Activated CD4-positive, alpha-beta T cell treated with anti-CD3 and anti-CD28 coated beads for 1 hour (primary cell): ENCODE measurements at places on chromosomes 1 and 21.

DNA sequence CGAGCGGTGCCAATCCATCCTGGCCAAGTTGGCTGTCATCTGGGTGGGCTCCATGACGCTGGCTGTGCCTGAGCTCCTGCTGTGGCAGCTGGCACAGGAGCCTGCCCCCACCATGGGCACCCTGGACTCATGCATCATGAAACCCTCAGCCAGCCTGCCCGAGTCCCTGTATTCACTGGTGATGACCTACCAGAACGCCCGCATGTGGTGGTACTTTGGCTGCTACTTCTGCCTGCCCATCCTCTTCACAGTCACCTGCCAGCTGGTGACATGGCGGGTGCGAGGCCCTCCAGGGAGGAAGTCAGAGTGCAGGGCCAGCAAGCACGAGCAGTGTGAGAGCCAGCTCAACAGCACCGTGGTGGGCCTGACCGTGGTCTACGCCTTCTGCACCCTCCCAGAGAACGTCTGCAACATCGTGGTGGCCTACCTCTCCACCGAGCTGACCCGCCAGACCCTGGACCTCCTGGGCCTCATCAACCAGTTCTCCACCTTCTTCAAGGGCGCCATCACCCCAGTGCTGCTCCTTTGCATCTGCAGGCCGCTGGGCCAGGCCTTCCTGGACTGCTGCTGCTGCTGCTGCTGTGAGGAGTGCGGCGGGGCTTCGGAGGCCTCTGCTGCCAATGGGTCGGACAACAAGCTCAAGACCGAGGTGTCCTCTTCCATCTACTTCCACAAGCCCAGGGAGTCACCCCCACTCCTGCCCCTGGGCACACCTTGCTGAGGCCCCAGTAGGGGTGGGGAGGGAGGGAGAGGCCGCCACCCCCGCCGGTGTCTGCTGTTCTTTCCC is 5.3 kb downstream of the GPR37L1 start:
- DNase-seq = no peak

DNA sequence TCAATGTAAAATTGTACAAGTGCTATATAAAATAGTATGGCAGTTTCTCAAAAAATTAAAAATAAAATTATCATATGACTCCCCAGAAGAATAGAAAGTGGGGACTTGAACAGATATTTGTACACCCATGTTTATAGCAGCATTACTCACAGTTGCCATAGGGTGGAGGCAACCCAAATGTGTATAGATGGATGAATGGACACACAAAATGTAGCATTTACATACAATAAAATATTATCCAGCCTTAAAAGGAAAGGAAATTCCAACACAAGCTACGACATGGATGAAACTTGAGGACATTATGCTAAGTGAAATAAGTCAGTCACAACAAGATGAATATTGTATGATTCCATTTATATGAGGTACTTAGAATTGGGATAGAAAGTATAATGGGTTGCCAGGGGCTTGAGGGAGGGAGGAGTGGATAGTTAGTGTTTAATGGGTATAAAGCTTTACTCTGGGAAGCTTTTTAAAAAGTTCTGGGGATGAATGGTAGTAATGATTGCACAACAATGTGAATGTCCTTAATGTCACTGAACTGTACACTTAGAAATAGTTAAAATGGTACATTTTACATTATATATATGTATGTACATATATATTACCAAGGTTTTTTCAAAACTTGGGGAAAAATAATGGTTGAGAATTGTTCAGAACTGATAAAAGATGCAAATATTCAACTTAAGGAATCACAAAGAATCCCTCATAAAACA is 53.0 kb upstream of the ADORA3 start:
- no peak for DNase-seq

- DNase-seq = no peak
Observed at GRCh38 chr1:18384471-18384870, 96.3 kb upstream of the KLHDC7A start.

GRCh38 chr1:57638239-57638638 is 214.4 kb upstream of the DAB1 start:
- DNase-seq = no peak

GRCh38 chr21:38325731-38326420 is 69.1 kb downstream of the KCNJ15 start:
- DNase-seq = no peak

DNA sequence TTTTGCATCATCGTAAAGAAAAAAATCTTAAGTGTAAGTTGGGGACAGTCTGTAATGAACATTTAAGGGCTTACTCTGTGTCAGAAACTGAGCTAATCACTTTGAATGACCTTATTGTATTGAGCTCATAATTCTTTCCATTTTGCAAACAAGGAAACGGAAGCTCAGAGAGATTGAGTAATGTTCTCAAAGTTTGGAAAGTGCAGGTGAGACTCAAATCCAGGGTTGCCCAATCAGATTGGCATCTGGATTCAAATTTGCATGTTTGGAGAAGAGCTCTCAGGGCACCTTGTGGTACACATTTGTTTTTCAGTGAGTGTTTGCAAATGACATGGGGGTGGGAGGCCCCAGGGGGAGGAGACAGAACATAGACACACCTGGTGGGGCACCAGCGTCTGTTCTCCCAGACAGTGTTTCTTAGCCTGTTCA is 8.0 kb downstream of the ALPL start:
- no peak for DNase-seq

DNA sequence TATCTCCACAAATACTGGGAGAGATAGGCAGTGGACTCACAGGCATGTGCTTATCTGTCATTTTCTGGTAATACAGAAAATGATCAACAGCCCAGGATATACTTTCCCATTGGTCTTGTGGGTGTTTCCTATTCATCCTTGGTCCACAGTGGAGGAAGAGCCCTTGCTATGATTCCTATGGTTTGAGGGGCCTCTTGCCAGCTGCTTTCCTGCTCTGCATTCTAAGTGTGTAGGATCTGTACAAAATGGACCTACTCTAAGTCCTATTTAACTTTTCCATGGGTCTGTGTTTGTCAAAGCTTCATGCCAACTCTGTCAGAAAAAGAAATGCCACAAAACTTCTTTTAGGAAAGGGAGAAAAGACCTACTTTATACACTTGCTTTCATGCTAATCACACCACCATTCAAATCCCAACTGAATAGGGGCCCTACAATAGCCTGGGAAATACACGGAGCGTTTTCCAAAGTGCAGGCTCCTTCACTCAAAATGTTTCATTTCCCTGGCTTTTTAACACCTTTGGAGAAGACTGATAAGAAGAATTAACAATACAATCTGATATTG is 16.4 kb downstream of the PLPP3 start:
- no peak for DNase-seq

GRCh38 chr1:247331172-247331524 is 519 bp downstream of the ZNF496 start:
- peak; percentile 53 for DNase-seq

DNA sequence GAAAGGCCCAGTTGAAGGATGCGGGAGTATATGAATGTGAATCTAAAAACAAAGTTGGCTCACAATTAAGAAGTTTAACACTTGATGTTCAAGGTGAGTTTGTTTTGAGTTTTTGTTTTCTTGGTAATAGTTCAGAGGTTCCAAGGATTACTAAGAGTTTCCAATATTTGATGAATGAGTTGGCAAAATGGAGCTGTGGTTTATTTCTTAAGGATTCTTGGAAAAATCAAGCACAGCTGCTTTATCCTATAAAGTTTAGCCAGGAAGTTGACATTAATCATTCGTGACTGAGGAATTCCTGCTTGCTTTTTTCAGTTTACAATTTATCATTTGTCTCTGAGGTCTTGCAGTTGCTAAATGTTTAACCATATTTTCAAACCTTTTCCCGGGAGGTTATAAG is 15.1 kb downstream of the VCAM1 start:
- no peak for DNase-seq

DNA sequence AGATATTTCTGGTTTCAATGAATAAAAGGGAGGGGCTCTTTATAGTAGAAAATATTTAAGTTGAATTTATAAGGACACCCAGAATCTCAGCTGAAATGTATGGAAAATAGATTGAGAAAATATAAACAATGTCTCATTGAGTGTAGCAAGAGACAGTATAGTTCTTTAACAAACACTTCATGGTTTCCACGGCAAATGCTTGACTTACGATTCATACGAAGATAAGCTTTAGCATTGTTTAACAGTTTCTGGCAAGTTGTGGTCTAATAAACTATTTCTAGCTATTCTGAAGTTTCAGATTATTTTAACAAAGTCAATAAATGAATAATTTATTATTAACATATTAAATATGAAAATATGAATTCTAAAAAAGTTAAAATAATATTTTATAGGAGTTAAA is 1419.4 kb downstream of the KCNT2 start:
- DNase-seq = no peak

DNA sequence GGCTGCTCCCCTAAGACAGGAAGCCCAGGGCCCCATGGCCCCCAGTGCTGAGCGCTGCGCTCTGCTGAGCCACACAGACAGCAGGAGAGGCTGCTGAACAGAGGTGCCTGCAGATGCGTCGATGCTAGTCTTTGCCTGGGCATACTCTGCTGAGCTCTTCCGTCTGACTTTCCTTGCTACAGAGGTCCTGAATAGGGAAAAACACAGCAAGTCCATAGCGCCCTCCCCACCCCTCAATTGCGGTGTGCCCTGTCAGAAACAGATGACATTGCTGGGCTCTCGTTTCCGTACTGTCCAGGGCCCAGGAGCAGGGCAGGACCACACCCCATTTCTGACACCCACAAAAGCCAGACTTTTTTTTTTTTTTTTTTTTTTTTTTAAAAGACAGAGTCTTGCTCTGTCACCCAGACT is 252.5 kb downstream of the SDCCAG8 start:
- DNase-seq = no peak

DNA sequence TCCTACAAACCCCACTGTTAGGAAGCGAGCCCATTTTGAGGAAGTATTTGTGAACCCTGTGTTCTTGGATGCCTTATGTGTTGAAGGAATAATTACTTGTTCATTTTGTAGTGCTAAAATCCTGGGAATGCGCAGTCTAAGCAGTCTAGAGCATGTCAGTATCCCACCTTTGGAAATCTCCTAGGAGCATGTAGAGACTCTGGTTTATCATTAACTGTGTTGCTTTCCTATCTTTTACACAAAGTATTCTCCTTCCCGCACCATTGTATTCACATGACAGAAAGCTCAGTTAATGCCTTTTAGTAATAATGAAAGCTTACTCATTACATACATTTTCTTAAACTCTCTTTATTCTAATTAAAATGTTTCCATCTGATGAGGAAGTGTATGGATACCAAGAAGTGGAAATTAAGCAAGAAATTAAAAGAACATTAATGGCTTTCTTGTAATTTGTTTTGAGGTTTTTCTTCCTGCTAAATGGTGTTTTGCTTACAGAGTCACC is 99.4 kb downstream of the CAMTA1 start:
- no peak for DNase-seq

DNA sequence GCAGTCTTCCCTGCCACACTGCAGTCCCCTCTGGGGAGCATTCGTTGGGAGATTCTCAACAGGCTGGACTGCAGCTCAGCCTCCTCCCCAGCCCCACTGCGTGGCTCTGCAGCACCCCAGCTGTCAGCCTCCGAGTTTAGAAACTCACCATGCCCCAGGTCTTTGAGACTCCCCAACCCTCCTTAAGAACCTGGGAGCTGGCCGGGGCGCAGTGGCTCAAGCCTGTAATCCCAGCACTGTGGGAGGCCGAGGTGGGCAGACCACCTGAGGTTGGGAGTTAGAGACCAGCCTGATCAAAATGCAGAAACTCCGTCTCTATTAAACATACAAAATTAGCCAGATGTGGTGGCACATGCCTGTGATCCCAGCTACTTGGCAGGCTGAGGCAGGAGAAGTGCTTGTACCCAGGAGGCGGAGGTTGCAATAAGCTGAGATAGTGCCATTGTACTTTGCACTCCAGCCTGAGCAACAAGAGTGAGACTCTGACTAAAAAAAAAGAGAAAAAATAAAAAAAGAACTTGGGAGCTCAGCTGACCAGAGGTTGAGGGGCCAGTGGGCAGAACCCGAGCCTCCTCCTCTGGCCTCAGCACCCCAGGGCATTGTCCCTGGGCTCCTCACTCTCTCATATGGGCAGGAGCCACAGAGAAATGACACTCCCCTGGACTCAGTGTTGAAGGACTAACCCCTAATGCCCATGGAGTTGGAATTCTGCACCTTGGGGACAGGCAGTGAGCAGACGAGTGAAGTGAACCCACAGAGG is 5.6 kb downstream of the OLIG2 start:
- DNase-seq = no peak

DNA sequence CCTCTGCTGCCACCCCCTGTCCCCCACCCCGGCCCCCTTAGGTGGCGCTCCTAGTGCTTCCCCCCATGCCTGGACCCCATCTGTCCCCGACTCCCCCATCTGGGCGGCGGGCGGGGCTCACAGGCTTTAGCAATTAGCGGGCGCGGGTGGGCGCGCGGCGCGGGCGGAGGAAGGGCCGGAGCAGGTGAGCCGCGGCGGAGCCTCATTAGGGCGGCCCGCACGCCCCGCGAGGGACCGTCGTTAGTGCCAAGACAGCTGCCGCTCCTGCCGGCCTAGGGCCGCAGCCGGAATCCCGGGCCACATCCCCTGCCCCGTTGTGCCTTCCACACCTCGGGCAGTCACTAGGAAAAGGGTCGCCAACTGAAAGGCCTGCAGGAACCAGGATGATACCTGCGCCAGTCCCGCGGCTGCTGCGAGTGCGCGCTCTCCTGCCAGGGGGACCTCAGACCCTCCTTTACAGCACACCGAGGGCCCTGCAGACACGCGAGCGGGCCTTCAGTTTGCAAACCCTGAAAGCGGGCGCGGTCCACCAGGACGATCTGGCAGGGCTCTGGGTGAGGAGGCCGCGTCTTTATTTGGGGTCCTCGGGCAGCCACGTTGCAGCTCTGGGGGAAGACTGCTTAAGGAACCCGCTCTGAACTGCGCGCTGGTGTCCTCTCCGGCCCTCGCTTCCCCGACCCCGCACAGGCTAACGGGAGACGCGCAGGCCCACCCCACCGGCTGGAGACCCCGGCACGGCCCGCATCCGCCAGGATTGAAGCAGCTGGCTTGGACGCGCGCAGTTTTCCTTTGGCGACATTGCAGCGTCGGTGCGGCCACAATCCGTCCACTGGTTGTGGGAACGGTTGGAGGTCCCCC is 7.6 kb downstream of the OLIG2 start:
- no peak for DNase-seq

- DNase-seq = no peak
Observed at GRCh38 chr1:202968895-202969295, 1.8 kb upstream of the CYB5R1 start.

GRCh38 chr1:15364740-15365139 is 44.9 kb upstream of the EFHD2 start:
- no peak for DNase-seq

GRCh38 chr1:22949822-22950331 is 22.8 kb downstream of the LACTBL1 start:
- no peak for DNase-seq

GRCh38 chr1:20823845-20824244 is 36.7 kb upstream of the HP1BP3 start:
- no peak for DNase-seq
